ENCODE measurements at places on chromosomes 16 and 17. TPM values are rescaled to one million over a fixed set of nuclear protein-coding genes. Genes with fewer than 3 reads are reported as not detected.

- no peaks in the 10 kb centered on the region for H3K27me3 ChIP-seq
- no peaks in the 10 kb centered on the region for H3K4me1 ChIP-seq
- H3K4me3 ChIP-seq, result no peak overlapping the region
- no peaks in the 10 kb centered on the region for H3K36me3 ChIP-seq
- H3K27ac ChIP-seq, result no peak overlapping the region
These were observed 178.8 kb downstream of the SOX9 start for GRCh38 chr17:72299592-72299991.

DNA sequence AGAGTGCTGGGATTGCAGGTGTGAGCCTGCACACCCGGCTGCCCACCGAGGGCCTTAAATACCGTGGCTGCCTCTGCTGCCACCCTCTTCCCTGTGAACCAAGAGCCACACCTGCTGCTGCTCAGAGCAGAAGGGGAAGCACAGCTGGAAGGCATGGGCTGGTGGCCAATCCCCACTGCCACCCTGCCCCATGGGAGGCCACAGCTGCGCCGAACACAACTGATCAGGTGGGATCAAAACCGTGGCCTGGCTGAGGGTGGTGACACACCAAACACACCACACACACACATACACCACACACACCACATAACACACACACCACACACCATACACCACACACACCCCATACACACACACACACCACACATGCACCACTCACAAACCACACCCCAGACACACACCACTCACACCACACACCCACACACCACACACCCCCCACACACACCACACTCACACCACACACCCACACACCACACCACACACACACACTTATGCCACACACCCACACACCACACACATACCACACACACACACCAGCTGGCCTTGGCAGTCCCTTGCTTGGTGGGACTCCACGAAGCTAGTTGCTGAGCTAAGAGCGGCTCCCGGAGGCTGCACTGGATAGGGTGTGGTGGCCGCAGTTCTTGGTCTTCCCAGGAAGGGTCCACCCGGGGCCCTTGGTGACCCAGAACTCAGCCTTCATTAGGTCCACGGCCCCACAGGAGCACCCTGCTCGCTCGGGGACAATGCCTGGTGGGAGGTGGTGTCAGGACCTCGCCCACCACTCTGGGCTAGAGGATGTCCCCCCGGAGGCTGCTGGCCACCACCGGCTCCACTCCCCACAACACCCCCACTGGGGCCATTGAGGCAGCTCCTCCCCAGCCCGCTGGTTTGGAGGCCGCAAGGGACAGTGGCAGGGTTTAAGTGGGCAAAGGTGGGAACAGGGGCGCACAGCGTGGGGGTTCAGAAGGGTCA is 14.9 kb downstream of the CEP131 start:
- H3K36me3 ChIP-seq, result peaks cover 10% of the 10 kb centered on the region
- H3K4me1 ChIP-seq, result peaks cover 3% of the 10 kb centered on the region
- H3K27ac ChIP-seq, result no peak overlapping the region

The ABAT gene
- 13.8 TPM for total RNA-seq

- H3K27ac ChIP-seq, result no peak overlapping the region
- no peaks in the 10 kb centered on the region for H3K4me1 ChIP-seq
- H3K4me3 ChIP-seq, result no peak overlapping the region
- DNase-seq, result no peak
- peaks cover 28% of the 10 kb centered on the region for H3K36me3 ChIP-seq
- no peaks in the 10 kb centered on the region for H3K27me3 ChIP-seq
These were observed 17.2 kb downstream of the RSL1D1 start for GRCh38 chr16:11833951-11834695.

GRCh38 chr16:57993438-57993837 is 7.0 kb downstream of the ZNF319 start:
- no peak overlapping the region for H3K27ac ChIP-seq
- no peak overlapping the region for H3K4me3 ChIP-seq
- H3K36me3 ChIP-seq, result peaks cover 23% of the 10 kb centered on the region
- H3K4me1 ChIP-seq, result peaks cover 9% of the 10 kb centered on the region
- H3K27me3 ChIP-seq, result no peaks in the 10 kb centered on the region
- DNase-seq, result no peak

- peak; percentile 68 for DNase-seq
- peaks cover 20% of the 10 kb centered on the region for H3K4me1 ChIP-seq
These were observed at the start of gene ACE for GRCh38 chr17:63476854-63477479. ACE (plus strand) TSS chr17:63477061; CDS start chr17:63477095, 34 bp downstream.

DNA sequence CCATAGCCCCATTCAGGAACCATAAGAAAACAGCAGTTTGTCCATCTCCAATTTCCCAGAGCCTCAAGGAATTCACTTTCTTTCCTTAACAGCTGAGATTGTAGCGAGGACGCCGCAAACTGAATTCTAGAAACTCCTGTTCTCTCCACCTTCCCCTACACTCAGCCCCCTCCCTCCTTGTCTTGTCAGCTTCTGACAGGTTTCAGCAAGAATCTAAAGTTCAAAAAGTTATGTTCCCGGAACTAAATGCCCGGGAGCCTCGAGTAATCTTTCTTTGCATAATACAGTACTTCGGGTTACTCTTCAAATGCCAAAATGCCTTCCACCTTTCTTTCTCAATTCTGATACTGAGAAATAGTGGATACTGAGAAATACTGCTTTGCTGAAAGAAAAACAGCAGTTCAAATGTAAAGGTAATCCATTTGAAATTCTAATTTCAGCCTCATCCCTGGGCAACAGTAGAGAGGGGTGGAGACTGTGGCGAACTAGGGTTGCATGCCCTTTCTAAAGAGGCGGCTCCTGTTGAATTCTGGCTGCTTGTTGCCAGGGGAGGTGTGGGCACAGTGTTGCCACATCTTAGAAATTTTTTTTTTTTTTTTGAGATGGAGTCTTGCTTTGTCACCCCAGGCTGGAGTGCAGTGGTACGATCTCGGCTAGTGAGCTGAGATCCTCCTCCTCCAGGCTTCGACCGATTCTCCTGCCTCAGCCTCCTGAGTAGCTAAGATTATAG is 63.5 kb upstream of the USP7 start:
- no peak overlapping the region for H3K27ac ChIP-seq
- no peaks in the 10 kb centered on the region for H3K36me3 ChIP-seq
- H3K27me3 ChIP-seq, result no peaks in the 10 kb centered on the region
- no peak overlapping the region for H3K4me3 ChIP-seq

GRCh38 chr16:87507351-87508069 is 14.7 kb upstream of the ZCCHC14 start:
- no peaks in the 10 kb centered on the region for H3K36me3 ChIP-seq
- peaks cover 41% of the 10 kb centered on the region for H3K27me3 ChIP-seq
- H3K4me1 ChIP-seq, result no peaks in the 10 kb centered on the region
- no peak overlapping the region for H3K27ac ChIP-seq

DNA sequence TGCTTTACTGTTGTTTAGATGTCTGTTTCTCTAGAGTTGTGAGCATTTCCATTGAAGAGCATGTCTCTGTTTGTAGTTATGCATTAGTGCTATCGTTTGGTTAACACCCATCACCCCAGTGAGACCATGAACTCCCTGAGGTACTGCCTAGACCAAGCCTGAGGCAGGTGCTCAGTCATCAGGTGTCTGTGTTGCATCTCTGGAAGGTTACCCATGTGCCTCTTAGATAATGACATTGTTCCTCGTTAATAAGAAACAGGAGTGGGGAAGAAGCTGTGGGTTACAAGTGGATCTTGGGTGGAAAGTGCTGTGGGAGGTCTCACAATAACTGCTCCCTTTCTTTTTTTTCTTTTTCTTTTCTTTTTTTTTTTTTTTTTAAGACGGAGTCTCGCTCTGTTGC is 18.3 kb downstream of the DNAJA3 start:
- H3K27ac ChIP-seq, result no peak overlapping the region
- no peaks in the 10 kb centered on the region for H3K27me3 ChIP-seq
- H3K4me1 ChIP-seq, result no peaks in the 10 kb centered on the region
- H3K4me3 ChIP-seq, result no peak overlapping the region
- no peak for DNase-seq

DNA sequence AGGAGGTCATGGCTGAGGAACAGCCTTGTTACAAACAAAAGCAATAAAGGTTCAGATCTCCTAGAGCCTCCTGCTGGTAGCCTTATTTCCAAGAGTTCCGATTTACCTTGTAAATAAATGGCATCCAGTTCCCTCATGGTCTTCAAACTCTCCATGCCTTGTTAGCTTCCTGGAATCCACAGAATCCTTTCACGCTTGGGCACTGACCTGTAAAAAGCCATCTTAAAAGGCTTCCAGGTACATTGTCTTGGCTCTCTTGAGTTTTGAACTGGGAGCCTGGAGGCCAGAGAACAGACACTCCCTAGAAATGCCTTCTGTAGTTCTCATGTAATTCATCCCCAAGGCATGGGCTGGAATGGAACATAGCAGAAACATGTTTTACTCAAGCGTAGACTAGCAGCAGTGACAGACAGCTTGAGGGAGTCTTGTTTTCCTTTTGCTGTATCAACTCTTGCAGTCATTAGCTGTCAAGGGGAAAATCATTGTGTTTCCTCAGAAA is 207.9 kb downstream of the SNX29 start:
- H3K4me3 ChIP-seq, result no peak overlapping the region
- no peak for DNase-seq
- no peaks in the 10 kb centered on the region for H3K4me1 ChIP-seq

- H3K27ac ChIP-seq, result no peak overlapping the region
- no peaks in the 10 kb centered on the region for H3K36me3 ChIP-seq
- DNase-seq, result no peak
- H3K4me3 ChIP-seq, result no peak overlapping the region
- H3K27me3 ChIP-seq, result peaks cover 13% of the 10 kb centered on the region
These were observed 32.6 kb downstream of the RTN4RL1 start for GRCh38 chr17:1992541-1992940.

- no peak for DNase-seq
- H3K4me3 ChIP-seq, result no peak overlapping the region
- H3K36me3 ChIP-seq, result no peaks in the 10 kb centered on the region
These were observed 6.2 kb downstream of the MT2A start for GRCh38 chr16:56614549-56614991.

The CCL14 gene
- not detected for total RNA-seq

GRCh38 chr17:83132251-83133081 is 53.1 kb downstream of the METRNL start:
- H3K4me3 ChIP-seq, result no peak overlapping the region
- H3K36me3 ChIP-seq, result no peaks in the 10 kb centered on the region
- no peak for DNase-seq
- H3K4me1 ChIP-seq, result no peaks in the 10 kb centered on the region
- H3K27ac ChIP-seq, result no peak overlapping the region

- peaks cover 97% of the 10 kb centered on the region for H3K36me3 ChIP-seq
- H3K27ac ChIP-seq, result no peak overlapping the region
- no peaks in the 10 kb centered on the region for H3K27me3 ChIP-seq
- no peak overlapping the region for H3K4me3 ChIP-seq
- H3K4me1 ChIP-seq, result no peaks in the 10 kb centered on the region
- DNase-seq, result peak; percentile 26
These were observed 36.2 kb downstream of the STH start for GRCh38 chr17:46035112-46035818.

DNA sequence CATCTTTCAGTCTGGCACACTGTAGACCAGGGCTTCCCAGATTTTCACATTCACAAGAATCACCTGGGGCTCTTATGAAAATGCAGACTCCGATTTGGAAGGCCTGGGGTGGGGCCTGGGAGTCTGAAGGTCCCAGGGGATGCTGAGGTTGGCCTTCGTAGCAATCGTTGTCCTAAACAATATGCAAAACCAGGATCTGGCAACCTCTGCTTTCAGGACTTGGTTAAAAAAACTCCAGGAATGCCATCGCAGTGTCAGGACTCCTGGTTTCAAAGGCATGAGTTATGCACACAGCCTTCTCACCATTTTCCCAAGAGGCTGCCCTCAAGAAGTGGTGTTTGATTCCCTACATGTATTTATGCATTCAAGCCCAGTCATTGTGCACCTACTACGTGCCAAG is 6.7 kb downstream of the CLEC19A start:
- peaks cover 11% of the 10 kb centered on the region for H3K4me1 ChIP-seq
- no peak overlapping the region for H3K27ac ChIP-seq
- H3K27me3 ChIP-seq, result no peaks in the 10 kb centered on the region
- H3K4me3 ChIP-seq, result no peak overlapping the region
- no peaks in the 10 kb centered on the region for H3K36me3 ChIP-seq
- no peak for DNase-seq

GRCh38 chr16:30691907-30692306 is 7.1 kb upstream of the SRCAP start:
- peaks cover 7% of the 10 kb centered on the region for H3K4me1 ChIP-seq
- H3K27me3 ChIP-seq, result no peaks in the 10 kb centered on the region
- DNase-seq, result no peak

GRCh38 chr17:6427279-6427781 is 7.6 kb downstream of the AIPL1 start:
- no peaks in the 10 kb centered on the region for H3K27me3 ChIP-seq
- DNase-seq, result peak; percentile 47
- H3K4me1 ChIP-seq, result peaks cover 13% of the 10 kb centered on the region
- no peaks in the 10 kb centered on the region for H3K36me3 ChIP-seq
- no peak overlapping the region for H3K4me3 ChIP-seq

- H3K27ac ChIP-seq, result peak overlapping the region; percentile 54
- H3K4me3 ChIP-seq, result peak overlapping the region; percentile 27
- H3K4me1 ChIP-seq, result peaks cover 8% of the 10 kb centered on the region
- no peaks in the 10 kb centered on the region for H3K27me3 ChIP-seq
- H3K36me3 ChIP-seq, result no peaks in the 10 kb centered on the region
- DNase-seq, result peak; percentile 79
These were observed 16.7 kb downstream of the UNC13D start for GRCh38 chr17:75827308-75828075.

The CDH1 gene
- 1.7 TPM for total RNA-seq

GRCh38 chr16:26601335-26601734 is 465.4 kb upstream of the C16orf82 start:
- DNase-seq, result no peak
- H3K4me1 ChIP-seq, result no peaks in the 10 kb centered on the region
- H3K4me3 ChIP-seq, result no peak overlapping the region
- H3K36me3 ChIP-seq, result no peaks in the 10 kb centered on the region
- H3K27ac ChIP-seq, result no peak overlapping the region
- H3K27me3 ChIP-seq, result no peaks in the 10 kb centered on the region

DNA sequence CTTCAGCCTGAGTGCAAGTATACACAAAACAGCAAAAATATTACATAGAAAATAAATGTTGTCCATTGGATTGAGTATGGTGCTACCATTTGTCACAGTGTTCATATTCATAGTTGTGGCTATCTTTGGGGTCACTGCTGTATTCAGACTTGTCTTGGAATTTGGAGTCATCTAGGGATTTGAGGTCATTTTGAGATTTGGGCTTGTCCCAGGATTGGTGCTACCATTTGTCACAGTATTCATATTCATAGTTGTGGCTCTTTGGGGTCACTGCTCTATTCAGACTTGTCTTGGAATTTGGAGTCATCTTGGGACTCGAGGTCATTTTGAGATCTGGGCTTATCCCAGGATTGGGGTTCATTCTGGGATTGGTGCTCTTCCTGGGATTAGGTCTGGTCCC is 24.8 kb downstream of the OMG start:
- H3K27ac ChIP-seq, result no peak overlapping the region
- no peaks in the 10 kb centered on the region for H3K27me3 ChIP-seq
- H3K4me1 ChIP-seq, result no peaks in the 10 kb centered on the region
- no peak overlapping the region for H3K4me3 ChIP-seq
- H3K36me3 ChIP-seq, result peaks cover 4% of the 10 kb centered on the region
- DNase-seq, result no peak

Data from B cell (primary cell).